ENCODE measurements at places on chromosomes 7 and 10.

DNA sequence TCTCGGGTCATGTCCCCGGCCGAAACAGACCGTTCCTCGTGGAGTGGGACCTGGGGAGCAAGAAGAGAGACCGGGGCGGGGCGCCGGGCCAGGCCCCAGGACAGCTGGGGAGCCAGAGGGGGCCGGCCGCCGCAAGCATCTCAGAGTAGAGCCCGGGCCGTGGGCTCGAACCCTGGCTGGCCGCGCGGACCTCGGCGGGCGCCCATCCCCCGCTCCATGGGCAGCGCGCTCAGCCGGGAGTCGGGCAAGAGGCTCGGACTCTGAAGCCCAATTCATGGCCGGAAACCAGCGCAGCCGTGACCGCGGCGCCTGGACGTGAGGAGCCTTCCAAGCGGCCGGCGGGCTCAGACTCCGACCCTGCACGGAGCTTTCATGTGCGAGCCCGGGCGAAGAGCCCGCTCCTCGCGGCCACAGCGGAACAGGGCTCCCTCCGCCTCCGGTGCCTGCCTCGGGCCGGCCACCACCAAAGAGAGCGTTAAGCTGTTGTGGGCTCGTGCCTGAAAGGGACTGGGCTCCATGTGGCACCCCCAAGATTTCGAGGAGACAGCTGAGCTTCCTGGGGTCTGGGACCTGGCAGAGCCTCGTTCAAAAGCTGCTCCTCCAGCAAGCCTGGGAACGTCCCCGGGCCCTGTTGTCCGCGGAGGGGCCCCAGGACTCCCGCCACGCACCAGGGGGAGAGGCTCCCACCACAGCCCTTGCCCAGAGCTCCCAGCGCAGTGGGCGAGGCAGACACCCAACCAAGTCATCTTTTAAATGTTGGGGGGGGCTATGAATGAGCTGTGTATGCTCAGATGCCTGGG, 757 bp upstream of the GRID1 start:
- no peak for DNase-seq

GRCh38 chr10:99430116-99430450, 341 bp downstream of the GOT1 start:
- no peak for DNase-seq

DNA sequence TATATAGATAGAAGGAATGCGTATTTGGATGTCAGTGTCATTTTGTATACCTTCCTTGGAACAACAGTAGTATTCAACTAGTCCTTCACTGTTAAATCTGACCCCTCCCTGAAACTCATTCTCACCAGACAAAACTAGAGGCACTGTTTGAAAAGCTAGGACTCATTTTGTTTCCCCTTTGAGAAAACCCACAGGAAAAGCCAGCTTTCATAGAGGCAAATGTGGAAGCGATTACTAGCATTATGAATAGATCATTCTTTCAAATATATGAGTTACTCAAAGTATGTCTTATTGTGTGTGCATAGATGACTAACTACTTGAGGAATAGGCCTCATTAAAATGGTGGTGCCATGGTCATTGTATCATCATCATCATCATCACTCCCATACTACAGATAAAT, 1.9 kb upstream of the ASB15 start:
- DNase-seq = no peak

- no peak for DNase-seq
Measured at GRCh38 chr10:75688506-75689300, 257.3 kb downstream of the LRMDA start.

- DNase-seq = no peak
Measured at GRCh38 chr7:79090543-79090942, 362.9 kb downstream of the MAGI2 start.

DNA sequence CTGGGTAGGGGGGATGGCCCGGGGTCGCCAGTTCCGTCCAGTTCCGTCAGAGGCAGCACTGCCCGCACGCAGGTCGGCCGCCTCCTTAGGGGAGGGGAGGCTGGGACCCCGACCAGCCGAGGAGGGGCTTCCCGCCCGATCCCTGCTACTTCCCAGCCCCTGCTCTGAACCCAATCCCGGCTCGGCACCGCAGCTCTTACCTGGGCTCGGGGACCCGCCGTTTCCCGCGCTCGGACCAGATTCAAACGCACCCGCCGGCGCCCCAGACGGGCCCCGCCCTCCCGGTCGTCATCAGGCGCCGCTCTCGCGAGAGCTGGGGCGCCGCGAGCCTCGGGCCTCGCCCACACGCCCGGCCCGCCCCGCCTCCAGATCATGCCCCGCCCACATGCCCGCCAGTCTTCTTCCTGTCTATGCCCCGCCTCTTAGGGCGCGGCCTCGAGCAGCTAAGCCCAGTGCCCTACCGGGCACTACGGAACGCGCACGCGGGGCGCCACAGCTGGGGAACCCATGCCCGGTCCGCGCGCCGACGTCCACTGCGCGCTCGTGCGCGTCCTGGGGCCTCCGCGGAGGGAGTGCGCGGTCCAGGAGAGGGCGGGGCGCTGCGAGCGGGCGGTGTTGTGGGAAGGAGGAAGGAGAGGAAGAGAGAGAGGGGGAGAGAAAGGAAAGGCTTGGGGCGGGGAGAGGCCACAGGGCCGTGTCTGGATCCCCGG, at the start of gene NCAPG2:
Gene NCAPG2 (minus strand): TSS at position 281 of the 710 bp plus-strand sequence. CDS start 2,905 bp downstream, outside the sequence.
- peak; percentile 97 for DNase-seq

Measured in activated T-helper 9 cell treated with anti-CD3 and anti-CD28 coated beads, Interleukin-2, amount 50 U/mL, for 16 hours (primary cell).